ENCODE measurements at places on chromosomes 3 and 15.
A peak's percentile ranks its signal among the peaks of the same experiment; 100 is the strongest.

DNA sequence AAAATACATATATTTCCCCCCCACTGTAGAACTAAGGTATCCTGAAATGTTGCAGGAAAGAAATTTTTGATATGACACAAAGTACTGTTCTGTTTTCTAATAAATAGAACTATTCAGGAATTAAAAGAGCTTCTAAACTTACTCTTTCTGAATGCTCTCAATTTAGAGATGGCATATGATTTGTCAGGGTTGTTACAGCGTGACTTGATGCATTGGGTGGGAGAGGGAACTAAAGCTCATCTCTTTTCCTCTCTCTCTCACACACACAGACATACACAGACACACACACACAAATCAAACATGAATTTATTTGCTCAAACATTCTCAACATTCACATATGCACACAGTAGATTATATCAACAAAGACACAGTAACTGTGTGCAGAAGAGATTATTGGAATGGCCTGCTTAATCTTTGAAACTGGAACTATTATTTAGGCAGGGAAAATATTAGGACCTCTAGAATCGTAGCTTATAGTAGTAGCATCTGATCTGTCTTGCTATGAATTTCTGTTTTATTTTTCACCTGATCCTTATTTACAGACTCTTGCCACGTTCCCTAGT lies 807.4 kb upstream of the GBE1 start:
- no peak for DNase-seq

- peak; percentile 89 for DNase-seq
Observed at GRCh38 chr15:40104865-40105516, 3.7 kb downstream of the BMF start.

DNA sequence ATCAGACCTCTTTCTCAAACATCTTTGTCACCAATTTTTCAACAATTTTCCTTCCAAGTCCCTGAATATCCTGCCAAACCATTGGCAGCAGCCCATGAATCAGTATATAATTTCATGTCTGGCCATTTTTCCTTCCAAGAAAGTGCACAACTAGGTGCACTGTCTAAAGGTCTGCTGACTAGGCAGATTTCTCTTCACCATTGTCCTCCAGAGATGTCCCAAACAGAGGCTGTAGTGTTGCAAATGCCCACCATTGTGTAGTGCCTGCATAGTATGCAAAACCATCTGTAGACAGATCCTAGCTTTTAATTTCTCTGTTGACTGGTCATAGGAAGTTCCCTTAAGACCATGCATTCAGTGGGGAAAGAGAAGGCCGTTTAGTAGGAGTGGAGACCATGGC lies 25.0 kb upstream of the GOLGA6L2 start:
- DNase-seq, result no peak

DNA sequence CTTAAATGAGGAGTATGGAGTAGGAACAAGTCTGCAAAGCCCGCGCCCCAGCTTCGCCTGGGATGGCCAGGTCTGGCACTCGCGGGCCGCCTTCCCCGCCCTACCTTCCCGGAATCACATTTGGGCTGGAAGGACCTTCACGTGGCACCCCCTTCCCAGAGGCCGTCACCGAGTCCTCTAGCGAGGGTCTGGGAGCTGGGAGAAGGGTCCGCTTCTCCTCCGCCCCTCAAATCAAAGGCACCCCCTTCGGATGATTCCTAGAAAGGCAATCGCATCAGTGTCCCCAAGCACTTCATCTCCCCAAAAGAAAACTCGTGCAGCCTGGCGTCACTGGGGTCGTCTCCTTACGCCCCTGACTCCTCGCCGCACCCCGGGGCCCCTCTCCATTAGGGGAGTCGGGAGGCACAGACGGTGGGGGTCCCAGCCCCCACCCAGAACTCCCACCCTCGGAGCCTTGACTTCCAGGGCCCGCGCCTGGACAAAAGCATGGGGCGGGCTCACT lies 380 bp downstream of the MYLK start:
- no peak for DNase-seq
